Breast epithelium (tissue), 4 donors: ENCODE measurements at places on chromosomes 3 and 15. TPM values are rescaled to one million over a fixed set of nuclear protein-coding genes. Genes with fewer than 3 reads are reported as not detected.

DNA sequence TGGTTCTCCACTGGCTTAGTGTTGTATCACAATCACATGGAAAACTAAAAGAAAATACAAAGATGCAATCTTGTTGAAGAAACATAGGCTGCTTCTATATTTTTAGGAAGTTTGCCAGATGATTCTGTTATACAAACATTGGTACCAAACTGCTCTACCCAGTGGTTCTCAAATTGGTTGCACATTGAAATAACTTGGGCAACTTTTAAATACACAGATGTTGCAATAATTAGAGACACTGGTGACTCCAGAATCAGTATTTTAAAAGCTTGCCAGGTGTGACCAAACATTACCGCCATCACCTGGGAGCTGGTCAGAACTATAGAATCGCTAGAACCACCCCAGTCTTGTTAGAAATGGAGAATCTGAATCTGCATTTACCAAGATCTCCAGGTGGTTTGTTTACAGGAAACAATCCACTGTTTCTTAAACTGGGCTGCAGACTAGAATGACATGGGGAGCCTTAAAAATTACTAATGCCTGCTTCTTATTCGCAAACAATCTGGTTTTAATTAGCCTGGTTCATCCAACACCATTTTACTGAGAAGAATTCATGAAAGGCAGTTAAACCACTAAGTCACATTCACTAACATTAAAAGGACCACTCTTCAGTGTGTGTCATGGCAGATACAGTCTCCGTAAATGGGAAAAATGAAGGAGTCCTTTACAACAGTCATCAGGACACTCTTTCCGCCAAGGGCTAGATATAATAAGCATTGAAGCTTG lies 76.5 kb downstream of the ACAP2 start:
- H3K27me3 ChIP-seq = no peaks in the 10 kb centered on the region
- H3K36me3 ChIP-seq = no peaks in the 10 kb centered on the region
- DNase-seq = no peak
- no peak overlapping the region for H3K27ac ChIP-seq
- H3K4me1 ChIP-seq = no peaks in the 10 kb centered on the region

GRCh38 chr15:98442901-98443300 lies 205.4 kb upstream of the IGF1R start:
- H3K27ac ChIP-seq = no peak overlapping the region
- no peaks in the 10 kb centered on the region for H3K36me3 ChIP-seq
- H3K4me3 ChIP-seq = no peak overlapping the region
- H3K4me1 ChIP-seq = no peaks in the 10 kb centered on the region
- H3K27me3 ChIP-seq = no peaks in the 10 kb centered on the region

DNA sequence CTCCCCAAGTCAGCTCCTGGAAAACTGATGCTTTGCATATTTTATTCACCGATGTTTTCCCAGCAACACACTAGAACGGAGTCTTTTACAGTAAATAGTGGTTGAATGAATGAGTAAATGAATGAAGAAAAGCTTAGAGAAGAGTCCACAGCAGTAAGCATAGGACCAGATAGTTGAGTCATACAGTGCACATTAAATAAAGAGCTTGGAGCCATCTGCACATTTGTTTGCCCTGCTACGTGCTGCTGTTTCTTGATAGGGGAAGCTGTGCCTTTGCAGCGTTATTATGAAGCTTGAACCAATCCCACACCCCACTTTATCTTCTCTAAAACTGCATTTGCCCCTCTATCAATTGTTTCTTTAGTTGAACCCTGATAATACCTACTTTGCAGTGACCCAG lies 1.2 kb downstream of the FAM98B start:
- H3K4me1 ChIP-seq = peaks cover 6% of the 10 kb centered on the region
- H3K27ac ChIP-seq = no peak overlapping the region
- H3K27me3 ChIP-seq = no peaks in the 10 kb centered on the region

DNA sequence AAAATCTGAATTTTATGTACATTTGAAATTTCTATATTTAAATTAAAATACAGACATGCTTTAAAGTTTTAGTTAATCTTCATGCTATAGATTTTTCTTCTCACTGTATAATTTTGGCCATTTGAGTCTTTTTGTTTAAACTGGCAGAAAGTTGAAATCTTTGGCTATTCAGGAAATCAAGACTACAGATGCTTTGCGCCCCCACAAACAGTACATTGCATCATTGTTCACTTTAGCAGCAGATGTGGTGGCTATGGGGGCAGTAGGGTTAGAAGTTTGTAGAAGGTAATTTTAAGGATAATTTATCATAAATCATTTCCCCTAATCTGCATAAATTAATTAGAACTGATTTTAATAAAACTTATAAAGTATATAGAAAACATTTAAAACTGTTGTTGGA lies 20.9 kb downstream of the SPPL2A start:
- no peak for DNase-seq
- H3K4me3 ChIP-seq = no peak overlapping the region
- no peaks in the 10 kb centered on the region for H3K27me3 ChIP-seq
- H3K36me3 ChIP-seq = no peaks in the 10 kb centered on the region

DNA sequence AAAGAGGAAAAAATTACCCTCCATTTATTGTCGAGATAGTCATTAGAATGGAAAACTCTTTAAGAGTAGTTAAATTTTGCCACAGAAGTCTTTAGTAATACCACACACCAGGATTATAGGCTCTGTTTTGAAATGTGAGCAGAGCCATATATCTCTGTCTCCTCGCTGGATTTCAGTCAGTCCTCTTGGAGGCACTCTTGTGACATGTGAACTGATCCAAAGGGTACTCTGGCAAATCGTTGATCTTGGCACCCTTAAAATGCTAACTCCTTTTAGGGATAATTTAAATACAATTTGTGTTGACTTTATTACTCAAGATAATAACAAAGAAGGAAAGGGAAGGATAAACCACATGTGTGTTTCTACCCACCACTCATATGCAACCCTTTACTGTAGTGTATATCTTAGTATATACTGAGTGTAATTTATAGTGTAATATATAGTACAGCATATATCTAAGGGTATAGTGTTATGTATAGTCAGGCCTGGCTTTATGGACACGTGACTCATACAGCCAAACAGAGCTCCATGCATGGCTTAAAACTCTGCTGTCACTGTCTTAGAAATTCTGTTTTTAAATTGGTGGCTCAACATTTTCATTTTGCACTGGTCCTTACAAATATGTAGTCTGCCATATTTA lies 12.3 kb upstream of the KPNA4 start:
- no peak overlapping the region for H3K4me3 ChIP-seq
- no peaks in the 10 kb centered on the region for H3K27me3 ChIP-seq
- DNase-seq = no peak
- no peaks in the 10 kb centered on the region for H3K4me1 ChIP-seq
- no peak overlapping the region for H3K27ac ChIP-seq

GP9 gene
- total RNA-seq = 0.48 TPM

GHSR gene
- total RNA-seq = not detected

TTC23 gene
- total RNA-seq = 43.9 TPM
